Adrenal gland (tissue), 19 donors: ENCODE measurements at places on chromosomes 5 and 9. TPM values are rescaled to one million over a fixed set of nuclear protein-coding genes. Genes with fewer than 3 reads are reported as not detected.

GRCh38 chr5:38718771-38719391 is 126.9 kb upstream of the OSMR start:
- H3K4me3 ChIP-seq = no peak overlapping the region
- no peaks in the 10 kb centered on the region for H3K27me3 ChIP-seq
- H3K4me1 ChIP-seq = no peaks in the 10 kb centered on the region
- no peak overlapping the region for H3K27ac ChIP-seq

GRCh38 chr5:134267366-134268018 is 41.6 kb upstream of the PPP2CA start:
- no peaks in the 10 kb centered on the region for H3K27me3 ChIP-seq
- H3K27ac ChIP-seq = no peak overlapping the region
- no peak overlapping the region for H3K4me3 ChIP-seq
- H3K4me1 ChIP-seq = no peaks in the 10 kb centered on the region
- DNase-seq = no peak

DNA sequence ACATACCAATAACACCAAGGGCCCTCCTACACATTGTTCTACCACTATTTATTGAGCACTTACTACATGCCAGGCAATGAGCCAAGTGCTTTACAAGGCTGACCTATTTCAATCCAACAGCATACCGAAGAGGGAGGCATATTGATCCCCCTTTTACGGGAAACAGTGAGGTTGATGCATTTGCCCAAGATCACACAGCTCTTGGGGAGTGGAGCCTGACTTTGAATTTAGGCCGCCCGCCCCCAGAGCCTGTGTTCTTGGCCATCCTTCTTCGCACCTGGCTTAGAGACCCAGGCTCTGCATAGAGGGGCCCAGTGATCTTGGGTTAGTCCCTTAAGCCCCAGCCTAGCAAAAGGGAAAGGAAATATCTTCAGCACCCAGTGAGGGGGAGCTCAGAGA is 158.1 kb upstream of the IER5L start:
- no peak overlapping the region for H3K4me3 ChIP-seq
- peak overlapping the region; percentile 22 for H3K27ac ChIP-seq
- no peaks in the 10 kb centered on the region for H3K36me3 ChIP-seq
- no peak for DNase-seq

DNA sequence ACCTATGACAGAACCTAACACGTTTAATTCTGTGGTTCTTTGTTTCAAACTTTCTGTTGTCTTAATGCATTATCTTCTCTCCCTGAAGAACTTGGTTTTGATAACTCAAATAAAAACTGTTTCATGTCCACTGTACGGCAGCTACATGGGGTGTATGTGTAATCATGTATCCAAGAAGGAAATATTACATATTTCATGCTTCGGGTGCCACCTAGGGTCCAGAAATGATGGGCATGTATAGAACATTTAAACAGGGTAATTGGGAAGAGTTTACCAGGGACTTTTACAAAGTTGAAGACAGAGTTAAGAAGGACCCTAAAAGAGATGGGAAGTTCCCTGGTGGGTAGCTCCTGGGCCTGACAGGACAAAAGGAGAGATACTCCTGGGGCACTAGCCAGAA is 291.3 kb downstream of the FBXL7 start:
- peaks cover 25% of the 10 kb centered on the region for H3K4me1 ChIP-seq
- no peak for DNase-seq
- H3K36me3 ChIP-seq = no peaks in the 10 kb centered on the region
- no peak overlapping the region for H3K4me3 ChIP-seq
- H3K27ac ChIP-seq = no peak overlapping the region

DNA sequence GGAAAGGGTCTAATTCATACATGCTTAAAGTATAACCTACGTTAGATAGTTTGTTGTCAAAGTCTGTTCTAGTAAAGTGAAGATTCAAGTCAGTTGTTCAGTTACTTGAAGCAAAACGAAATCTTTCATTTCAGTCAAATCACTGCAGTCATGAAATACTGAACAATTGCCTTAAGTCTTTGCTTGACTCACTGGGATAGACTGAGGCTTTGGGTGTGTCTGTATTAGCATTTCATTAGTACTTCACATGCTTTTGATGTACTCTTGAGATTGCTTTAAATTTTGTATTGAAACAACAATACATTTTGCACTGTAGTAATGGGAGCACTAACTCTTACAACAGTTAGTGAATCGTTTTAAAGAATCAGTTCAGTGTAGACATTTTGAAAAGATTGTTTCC is 4.0 kb upstream of the CMYA5 start:
- H3K36me3 ChIP-seq = no peaks in the 10 kb centered on the region
- no peak overlapping the region for H3K27ac ChIP-seq
- no peak for DNase-seq
- H3K27me3 ChIP-seq = no peaks in the 10 kb centered on the region

GRCh38 chr9:115943431-115944165 is 210.0 kb upstream of the PAPPA start:
- H3K36me3 ChIP-seq = no peaks in the 10 kb centered on the region
- no peaks in the 10 kb centered on the region for H3K27me3 ChIP-seq
- no peak overlapping the region for H3K4me3 ChIP-seq
- H3K4me1 ChIP-seq = no peaks in the 10 kb centered on the region

- no peaks in the 10 kb centered on the region for H3K36me3 ChIP-seq
- no peak overlapping the region for H3K4me3 ChIP-seq
- H3K4me1 ChIP-seq = peaks cover 8% of the 10 kb centered on the region
- DNase-seq = no peak
- no peaks in the 10 kb centered on the region for H3K27me3 ChIP-seq
Measured at GRCh38 chr9:134208981-134209725, 44.8 kb upstream of the RNU6ATAC start.

DEPDC1B gene
- 0.32 TPM for total RNA-seq
